Spinal cord (tissue), 10 donors: ENCODE measurements at places on chromosomes 13 and 19. TPM values are rescaled to one million over a fixed set of nuclear protein-coding genes. Genes with fewer than 3 reads are reported as not detected.
A peak's percentile ranks its signal among the peaks of the same experiment; 100 is the strongest.

DNA sequence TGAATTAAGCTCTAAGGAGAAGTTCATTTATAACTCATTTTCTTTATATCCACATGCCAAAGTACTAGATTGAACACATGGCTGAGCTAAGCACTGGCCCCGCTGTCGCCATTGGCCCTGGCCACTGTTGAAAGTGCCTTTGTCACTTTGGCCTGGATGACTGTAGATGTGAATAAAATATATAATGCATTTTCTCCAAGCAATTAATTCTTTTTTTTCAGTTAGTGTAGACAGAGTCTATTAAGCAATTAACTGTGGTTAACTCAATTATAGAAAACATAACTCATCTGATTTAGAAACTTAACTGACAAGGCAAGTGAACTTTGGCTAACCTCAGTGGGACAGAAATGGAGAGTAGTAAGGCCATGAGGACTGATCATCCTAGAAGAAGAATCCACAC is 965.6 kb downstream of the EFNB2 start:
- H3K27ac ChIP-seq = no peak overlapping the region
- H3K36me3 ChIP-seq = no peaks in the 10 kb centered on the region
- no peak for DNase-seq
- no peak overlapping the region for H3K4me3 ChIP-seq

DNA sequence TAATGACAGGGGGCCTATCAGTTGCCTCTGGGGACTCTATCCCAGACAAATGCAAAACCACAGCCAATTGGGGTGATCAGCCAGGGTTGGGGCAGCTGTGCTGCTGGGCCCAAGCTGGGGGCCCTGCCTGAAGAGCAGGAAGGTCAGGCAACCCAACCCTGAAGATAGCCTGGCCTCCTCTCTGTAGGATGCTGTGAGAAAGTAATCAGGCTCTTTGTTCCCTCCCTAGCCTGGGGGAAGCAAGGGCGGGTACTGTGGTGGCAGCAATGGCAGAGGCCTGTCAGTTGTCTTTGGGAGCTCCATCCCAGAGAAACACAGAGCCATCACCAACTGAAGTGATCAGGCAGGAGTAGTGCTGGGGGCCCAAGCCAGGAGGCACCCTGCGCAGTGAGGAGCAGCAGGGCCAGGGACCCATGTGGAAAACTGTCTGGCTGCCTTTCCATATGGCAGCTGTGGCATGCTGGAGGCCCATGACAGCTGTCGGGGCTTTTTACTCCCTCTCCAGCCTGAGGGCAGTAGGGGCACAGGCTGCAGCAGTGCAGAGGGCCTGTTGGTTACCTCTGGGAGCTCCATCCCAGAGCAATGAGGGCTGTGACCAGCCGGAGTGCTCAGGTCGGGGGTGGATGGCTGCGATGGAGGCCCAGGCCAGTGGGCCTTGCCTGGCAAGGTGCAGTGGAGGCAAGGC is 73.6 kb upstream of the ATP12A start:
- H3K36me3 ChIP-seq = no peaks in the 10 kb centered on the region
- no peak for DNase-seq

- DNase-seq = peak; percentile 2
- H3K4me3 ChIP-seq = peak overlapping the region; percentile 85
- H3K27ac ChIP-seq = peak overlapping the region; percentile 95
These were observed 14.2 kb downstream of the FBXO46 start for GRCh38 chr19:45716359-45717130.

The CEACAM3 gene
- not detected for total RNA-seq
